Camera-type eye (tissue), 1 donor: ENCODE measurements at places on chromosomes 1 and 21. TPM values are rescaled to one million over a fixed set of nuclear protein-coding genes. Genes with fewer than 3 reads are reported as not detected.

The TEKT2 gene
- 4.1 TPM for total RNA-seq

The KRTAP12-2 gene
- not detected for total RNA-seq

The OBSCN gene
- 86.5 TPM for total RNA-seq

The CR1 gene
- 2.2 TPM for total RNA-seq

The CD1B gene
- total RNA-seq: not detected

The OTUD3 gene
- total RNA-seq: 17.0 TPM

The NES gene
- total RNA-seq: 87.1 TPM

The SV2A gene
- total RNA-seq: 38.3 TPM

The PLA2G2C gene
- not detected for total RNA-seq

The HHIPL2 gene
- total RNA-seq: 0.27 TPM

The MXRA8 gene
- 127 TPM for total RNA-seq

The FCGR3B gene
- 0.99 TPM for total RNA-seq

The NCAM2 gene
- total RNA-seq: 24.0 TPM

The SELP gene
- 9.5 TPM for total RNA-seq

The FLG2 gene
- total RNA-seq: 0.88 TPM

The AQP10 gene
- not detected for total RNA-seq

The CR1L gene
- not detected for total RNA-seq
